Gastroesophageal sphincter (tissue), 4 donors: ENCODE measurements at places on chromosomes 12 and 14. TPM values are rescaled to one million over a fixed set of nuclear protein-coding genes. Genes with fewer than 3 reads are reported as not detected.

DNA sequence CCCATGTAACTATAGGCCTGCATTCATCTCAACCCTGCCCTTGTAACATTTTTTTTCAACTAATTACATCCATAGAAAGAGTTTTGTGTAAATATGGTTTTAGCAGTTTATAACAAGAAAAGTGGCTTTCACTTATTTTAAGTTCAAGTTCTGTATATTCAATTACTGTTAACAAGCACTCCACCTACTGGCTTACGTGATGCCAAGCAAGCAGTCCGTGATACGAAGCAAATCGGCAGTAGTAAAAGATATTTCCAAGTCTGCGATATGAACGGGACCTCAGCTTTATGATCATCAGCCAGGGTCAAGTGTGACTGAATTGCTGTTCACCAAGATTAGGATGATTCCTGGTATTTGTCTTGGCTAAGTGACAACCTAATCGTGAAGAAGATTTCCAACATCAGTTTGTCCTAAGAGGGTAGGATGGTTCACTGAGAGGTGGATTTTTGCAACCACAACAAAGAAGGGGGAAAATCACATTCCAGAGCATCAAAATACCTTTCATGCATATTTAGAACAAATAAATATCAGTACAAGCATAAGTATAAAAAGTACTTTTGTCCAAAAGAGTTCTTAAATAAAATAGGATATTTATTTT lies 456.2 kb downstream of the FOXG1 start:
- ATAC-seq, result no peak

GRCh38 chr12:107304588-107305532 lies 211.5 kb upstream of the CRY1 start:
- ATAC-seq, result no peak

DNA sequence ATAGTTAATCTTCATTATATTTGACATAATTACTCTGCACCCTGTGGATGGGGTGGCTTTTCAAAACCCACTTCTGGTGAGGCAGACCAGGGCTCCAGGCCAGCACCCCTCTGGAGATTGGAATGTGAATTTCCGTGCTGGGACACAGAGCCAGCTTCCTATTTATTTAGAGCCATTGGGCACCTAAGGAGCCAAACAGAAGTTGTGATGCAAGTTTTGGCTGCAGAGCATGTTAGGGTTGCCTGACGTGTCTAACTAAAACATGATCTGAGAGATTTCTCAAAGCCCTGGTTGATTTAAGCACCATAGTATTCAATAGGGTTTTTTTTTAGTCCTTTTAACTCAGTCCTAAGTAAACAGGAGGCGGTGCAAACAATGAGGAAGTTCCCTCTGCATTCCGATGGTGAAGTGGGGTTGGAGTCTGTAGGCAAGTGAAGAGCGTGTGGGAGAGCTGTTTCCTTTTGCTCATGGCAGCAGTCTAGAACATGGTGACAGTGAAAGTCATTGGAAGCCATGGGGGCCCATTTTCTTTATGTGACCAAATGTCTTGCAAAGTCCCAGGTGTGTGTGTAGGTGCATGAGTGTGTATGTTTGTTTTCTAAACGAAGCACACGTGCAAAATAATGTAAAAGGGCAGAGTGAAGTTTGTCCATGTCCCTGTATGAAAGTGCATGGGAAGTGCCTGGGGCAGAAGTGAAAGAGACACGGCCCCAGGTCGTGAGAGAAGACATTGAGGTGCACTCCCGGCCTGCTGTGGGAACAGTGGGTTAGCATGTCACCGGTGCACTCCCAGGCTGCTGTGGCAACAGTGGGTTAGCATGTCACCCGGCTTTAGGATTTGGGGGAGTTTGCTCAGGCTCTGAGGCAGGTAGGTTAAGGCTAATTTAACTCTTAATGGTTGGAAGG lies 117.7 kb downstream of the PRKCH start:
- peak; percentile 77 for ATAC-seq

- ATAC-seq, result no peak
These were observed 30.6 kb upstream of the SLC6A13 start for GRCh38 chr12:293199-293598.

DNA sequence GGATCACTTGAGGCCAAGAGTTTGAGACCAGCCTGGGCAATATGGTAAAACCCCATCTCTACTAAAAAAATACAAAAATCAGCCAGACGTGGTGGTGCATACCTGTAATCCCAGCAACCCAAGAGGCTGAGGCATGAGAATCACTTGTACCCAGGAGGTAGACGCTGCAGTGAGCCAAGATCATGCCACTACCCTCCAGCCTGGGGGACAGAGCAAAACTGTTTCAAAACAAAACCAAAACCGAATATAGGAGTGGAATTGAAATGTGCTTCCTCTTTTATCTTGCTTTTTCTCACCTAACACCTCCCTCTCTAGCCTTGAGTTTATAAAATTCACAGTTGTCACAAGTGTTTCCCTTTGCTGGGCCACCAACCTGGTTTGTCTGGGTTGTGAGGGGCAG lies 181.9 kb downstream of the PAH start:
- no peak for ATAC-seq

DNA sequence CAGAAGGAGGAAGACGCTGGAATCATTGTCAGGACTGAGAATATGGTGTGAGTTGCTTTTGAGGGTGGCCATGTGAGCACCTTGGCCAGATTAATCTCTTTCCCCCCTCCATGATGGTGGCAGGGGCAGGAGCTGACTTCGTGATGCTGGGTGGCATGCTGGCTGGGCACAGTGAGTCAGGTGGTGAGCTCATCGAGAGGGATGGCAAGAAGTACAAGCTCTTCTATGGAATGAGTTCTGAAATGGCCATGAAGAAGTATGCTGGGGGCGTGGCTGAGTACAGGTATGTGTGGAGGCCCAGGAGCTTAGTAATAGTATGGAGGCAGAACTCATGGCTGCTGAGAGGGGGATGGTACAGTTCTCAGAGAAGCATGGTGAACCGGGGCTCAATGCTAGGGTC lies 4.3 kb downstream of the TINF2 start:
- no peak for ATAC-seq

The HOXC10 gene
- total RNA-seq, result not detected

GRCh38 chr12:92030618-92031017 lies 115.0 kb downstream of the BTG1 start:
- peak; percentile 89 for ATAC-seq

The PCED1B gene
- total RNA-seq, result not detected

DNA sequence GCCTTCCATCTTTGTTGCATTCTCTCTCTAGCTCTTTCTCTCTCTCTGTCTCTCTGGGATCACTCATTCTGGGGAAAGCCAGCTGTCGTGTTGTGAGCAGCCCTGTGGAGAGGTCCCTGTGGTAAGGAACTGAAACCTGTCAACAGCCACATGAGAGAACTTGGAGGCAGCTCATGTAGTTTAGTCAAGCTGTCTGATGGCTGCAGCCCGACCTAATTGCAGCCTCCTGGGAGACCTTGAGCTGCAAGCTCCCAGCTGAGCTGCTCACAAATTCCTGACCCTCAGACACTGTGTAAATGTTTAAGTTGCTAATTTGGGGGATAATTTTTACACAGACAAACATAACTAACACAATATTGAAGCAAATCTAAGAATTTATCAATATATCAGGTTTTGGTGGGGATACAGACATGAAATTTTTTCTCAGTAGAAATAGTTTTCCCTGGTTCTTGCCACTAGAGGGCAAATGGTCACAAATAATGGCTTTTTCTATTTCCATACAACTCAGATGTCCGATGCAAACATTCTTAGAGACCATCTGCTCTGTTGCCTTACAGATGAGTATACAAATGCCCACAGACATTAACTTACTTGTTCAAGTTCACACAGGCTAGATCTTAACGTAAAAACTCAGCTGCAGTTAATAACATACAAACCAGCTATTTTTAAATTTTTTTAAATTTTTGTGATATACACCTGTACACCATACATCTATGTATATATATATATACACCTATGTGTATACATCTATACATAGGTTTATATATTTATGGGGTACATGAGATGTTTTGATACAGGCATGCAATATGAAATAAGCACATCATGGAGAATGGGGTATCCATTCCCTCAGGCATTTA lies 15.5 kb upstream of the KRR1 start:
- no peak for ATAC-seq

The KRT75 gene
- not detected for total RNA-seq

DNA sequence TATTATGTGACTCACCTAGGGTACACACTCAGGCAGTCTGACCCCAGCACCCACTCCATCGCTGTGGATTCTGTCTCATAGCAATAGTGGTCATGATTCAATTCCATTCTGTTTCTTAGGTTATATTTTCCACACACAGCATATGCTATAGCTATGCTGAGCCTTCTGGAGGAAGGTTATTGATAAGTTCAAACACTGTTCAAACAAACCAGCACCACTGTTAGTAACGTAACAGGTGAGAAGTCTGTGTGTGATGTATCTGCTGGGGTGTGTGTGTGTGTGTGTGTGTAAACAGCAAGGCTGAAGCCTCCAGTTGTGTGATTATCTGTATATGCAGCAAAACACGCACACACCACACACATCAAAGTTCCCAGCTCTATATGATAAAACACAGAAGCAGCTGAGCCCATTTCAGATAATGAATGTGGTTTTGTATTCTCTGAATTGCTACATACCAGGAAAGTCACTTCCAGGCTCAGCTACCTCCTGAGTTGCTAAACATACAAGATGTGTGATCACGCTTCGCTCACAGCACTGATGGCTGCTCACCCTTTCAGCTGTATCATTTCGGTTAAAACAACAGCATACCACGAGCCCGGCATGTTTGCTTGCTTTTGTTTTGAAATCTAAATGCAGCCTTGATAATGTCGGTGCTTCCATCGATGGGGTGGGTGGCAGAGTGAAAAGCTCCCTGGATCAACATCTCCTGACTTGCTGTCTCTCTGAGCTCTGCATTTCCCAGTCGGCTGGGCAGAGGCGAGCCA lies 6.8 kb upstream of the SYNE3 start:
- ATAC-seq, result no peak

DNA sequence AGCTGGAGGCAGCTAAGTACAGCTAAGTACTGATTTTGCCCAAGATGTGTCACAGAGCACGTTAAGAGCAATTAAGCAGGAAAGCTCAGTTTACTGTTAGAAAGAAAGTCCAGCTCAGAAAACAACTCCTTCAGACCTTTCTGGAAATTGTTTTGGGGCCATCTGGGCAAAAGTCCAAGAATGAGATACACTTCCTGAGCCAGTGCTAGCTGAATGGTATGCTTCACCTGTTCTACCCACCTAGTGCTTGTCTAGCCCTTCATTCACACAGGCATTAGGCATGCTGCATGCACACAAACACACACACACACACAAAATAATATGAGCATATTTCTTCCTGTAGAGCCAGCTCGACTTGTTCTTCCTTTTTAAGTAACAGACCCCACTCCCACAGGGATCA lies 6.6 kb upstream of the IKZF4 start:
- ATAC-seq, result no peak

- ATAC-seq, result peak; percentile 59
These were observed 3.7 kb downstream of the UNC119B start for GRCh38 chr12:120713861-120714482.

The RAP1B gene
- 131 TPM for total RNA-seq

DNA sequence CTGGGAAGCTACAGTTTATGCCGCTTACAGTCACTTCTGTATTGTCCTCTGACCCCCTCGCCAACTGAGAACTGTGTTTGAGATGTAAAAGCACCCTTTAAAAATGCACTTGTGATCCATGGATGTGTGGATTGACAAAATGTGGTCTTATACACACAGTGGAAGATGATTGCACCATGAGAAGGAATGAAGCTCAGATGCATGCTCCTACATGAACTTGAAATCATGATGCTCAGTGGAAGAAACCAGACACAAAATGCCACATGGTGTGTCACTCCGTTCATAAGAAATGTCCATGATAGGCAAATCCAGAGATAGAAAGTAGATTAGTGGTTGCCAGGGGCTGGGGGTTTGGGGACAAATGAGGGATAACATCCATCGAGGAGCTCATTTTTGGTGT lies 58.0 kb downstream of the PITPNM2 start:
- ATAC-seq, result no peak

The SPRING1 gene
- total RNA-seq, result 18.7 TPM

The PRICKLE1 gene
- 24.8 TPM for total RNA-seq

- no peak for ATAC-seq
These were observed 46.1 kb downstream of the RASSF3 start for GRCh38 chr12:64656429-64656828.
